ENCODE measurements at places on chromosomes 2 and 18.

GRCh38 chr2:201348758-201349157 lies 8.4 kb downstream of the FLACC1 start:
- no peak for DNase-seq

DNA sequence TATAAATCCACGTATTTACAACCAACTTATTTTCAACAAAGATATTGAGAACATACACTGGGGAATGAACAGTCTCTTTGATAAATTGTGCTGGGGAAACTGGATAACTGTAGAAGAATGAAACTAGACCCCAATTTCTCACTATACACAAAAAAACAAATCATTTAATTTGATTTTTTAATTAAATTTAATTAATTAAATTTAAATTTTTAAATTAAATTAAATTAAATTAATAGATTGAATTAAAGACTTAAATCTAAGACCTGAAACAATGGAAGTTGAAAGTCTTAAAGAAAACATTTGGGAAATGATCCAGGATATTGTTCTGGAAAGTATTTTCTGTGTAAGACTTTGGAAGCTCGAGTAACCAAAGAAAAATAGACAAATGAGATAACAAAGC lies 301.4 kb downstream of the GALNT13 start:
- DNase-seq: no peak

GRCh38 chr18:54392543-54393023 lies 34.9 kb downstream of the C18orf54 start:
- no peak for DNase-seq

- no peak for DNase-seq
These were observed 287.2 kb upstream of the GYPC start for GRCh38 chr2:126368758-126369157.

DNA sequence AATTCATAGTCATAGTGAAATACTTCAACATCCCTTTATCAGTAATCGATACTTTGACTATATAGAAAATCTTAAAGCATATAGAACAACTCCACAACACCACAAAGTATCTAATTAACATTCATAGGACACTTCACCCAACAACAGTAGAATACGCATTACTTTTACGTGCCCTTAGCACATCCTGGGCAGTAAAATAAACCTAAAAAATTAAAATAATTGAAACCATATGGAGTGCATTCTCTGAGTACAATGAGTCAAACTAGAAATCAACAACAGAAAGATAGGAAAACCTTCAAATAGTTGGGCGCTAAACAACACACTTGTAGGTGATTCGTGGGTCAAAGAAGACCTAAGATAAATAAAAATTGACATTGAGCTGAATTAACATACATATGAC lies 442.9 kb downstream of the SUCLG1 start:
- no peak for DNase-seq

- no peak for DNase-seq
These were observed 205.5 kb downstream of the FBXO15 start for GRCh38 chr18:73942081-73942625.

DNA sequence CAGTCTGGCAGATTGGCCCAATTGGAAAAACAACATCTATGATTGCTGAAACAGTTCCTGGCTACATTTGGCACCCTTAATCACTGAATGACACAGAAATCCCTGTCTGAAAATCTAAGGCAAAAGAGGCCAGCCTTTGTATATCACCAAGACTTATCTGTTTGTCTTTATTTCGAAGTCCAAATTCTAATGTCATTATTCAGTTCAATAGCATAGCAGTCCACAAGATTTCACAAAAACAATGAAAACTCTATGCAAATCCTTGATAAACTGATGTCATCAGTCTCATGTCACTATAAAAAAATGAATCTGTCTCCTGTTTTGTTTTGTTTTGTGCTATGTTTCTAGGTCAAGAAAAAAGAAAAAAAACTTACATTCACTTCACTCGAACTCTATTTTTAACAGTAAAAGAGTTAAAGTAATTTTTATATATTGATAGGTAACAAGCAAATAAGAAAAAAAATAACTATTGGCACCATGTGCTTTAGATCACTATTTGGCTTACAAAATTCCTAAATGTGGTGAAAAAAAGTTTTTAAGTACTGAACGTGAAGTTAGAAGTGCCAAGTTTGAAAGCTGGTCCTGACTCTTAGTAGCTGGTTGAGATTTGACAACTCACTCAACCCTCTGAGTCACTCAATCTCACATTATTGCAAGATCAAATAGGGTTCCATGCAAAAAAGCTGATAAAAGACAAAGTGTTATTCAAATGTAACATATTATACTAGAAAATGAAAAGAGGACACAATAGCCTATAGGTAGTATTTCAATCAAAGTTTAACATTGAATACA lies 359.3 kb downstream of the IRS1 start:
- DNase-seq: no peak

GRCh38 chr2:54708584-54709335 lies 14.7 kb upstream of the EML6 start:
- peak; percentile 69 for DNase-seq

- DNase-seq: no peak
These were observed 7.5 kb downstream of the PARD6G start for GRCh38 chr18:80239830-80240229.

GRCh38 chr2:130380096-130380934 lies 24.5 kb downstream of the PTPN18 start:
- DNase-seq: no peak

DNA sequence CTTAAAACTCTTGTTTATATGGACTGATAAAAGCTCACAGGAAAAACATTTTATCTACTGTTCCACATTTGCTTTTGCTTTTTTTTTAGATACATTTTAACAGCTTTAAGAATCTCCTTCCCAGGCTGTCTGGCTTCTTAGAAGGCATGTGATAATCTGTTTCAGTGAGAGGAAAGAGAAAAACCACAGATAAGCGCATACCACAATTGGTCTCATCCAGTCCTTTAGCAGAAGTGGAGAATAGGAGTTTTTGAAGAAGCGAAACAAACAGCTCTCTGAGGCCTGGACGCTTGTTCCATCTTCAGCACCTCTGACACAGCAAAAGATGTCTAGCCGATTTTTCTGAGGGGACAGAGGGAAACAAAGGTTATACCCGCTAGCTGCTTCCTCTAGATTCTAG lies 37.6 kb downstream of the RMC1 start:
- DNase-seq: no peak

DNA sequence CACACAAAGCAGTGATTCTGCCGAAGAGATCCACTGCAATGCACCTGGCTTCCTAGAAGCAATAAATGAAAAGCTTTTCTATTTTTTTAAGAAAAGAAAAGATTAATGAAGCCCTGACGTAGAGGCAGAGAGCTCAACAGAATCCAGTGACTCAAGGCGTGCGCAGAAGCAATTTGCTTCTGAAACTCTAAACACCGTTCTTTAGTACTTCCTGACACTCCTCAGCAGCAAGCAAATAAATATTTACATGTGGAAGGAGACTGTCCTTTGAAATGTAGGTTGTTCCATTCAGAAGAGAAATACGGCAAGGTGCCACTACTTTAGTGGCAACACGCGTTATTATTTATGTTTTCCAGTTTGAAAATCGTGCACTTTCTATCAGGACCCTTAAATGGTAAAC lies 126.2 kb upstream of the ZNF516 start:
- no peak for DNase-seq

DNA sequence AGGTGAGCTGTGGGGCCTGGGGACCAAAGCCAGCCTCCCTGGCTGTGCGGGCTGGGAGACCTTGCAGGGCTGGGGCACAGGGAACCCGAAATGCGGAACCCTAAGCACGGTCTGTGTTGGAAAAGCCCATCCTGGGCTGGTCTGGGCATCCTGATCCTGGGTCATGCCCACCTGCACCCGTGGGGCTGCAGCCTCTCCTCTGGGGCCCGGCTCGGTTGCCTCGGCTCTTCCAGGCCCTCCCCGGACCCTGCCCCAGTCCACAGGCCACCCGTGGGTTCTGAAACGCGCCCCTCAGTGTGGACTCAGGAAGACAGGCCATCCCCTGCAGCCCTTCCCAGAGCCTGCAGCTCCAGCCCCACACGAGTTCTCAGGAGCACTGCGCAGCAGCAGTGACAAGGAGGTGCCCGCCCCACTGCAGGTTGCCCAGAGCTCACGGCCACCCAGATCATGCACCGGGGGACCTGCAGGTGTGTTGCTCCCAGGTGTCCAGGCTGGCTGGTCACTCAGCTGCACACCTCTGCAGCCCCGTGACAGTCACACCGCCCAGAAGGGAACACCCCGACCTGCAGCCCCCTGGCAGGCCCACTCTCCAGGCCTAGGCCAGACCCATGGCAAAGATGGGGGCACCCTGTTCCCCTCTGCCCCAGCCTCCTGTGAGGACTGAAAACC lies 12.2 kb upstream of the NFATC1 start:
- no peak for DNase-seq

- no peak for DNase-seq
These were observed 106.8 kb upstream of the SERPINE2 start for GRCh38 chr2:224145751-224146355.

DNA sequence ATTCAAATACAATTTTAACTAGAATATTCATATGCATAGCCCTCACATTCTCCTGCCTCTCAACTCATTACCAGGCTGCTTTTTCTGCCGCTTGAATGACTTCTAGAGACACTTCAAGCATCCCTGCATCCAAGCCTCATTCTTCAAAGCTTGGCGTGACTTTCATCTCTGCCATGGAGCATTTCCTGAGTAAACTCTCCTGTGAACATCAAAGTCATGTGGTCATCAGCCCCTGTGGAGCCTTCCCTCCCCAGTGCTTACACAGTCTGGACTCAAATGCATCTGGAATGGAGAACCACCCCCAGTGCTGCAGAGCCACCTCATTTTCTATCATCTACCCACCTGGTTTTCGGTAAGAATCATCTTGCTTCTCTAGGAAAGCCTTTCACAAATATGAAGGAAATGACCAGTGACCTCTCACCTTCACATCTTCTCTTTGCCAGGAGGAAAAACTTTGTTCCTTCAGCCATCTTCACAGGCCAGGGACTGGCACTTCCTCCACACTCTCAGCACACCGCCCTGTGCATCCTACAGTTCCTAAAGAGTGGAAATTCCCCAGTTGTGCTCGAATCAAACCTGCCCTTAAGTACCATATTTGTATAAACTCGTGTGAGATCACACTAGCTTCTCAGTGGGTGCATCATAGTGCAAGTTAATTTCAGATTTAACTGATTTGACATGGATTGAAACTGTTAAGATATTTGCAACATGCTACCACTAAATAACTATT lies 116.4 kb downstream of the COL6A3 start:
- DNase-seq: no peak

GRCh38 chr2:39128919-39129391 lies 8.1 kb upstream of the SOS1 start:
- no peak for DNase-seq

DNA sequence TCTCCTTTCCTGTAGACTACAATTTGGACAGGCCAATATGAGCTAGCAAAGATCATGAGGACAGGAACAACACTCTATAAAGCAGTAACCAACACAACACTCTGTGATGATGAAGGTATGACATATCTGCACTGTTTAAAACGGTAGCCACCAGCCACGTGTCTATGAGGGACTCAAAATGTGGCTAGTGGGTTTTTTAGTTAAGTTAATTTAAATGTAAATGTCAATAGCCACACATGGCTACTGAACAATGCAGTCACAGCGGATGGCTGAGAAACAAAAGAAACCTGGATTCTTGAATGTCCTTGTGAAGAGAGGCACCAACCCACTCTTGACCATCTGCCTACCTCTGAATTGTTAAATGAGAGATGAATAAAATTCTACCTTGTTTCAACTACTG lies 33.9 kb downstream of the FANCL start:
- no peak for DNase-seq

GRCh38 chr2:154713675-154714074 lies 15.2 kb downstream of the KCNJ3 start:
- DNase-seq: no peak

- no peak for DNase-seq
These were observed 186.2 kb downstream of the SNTG2 start for GRCh38 chr2:1136846-1137245.

DNA sequence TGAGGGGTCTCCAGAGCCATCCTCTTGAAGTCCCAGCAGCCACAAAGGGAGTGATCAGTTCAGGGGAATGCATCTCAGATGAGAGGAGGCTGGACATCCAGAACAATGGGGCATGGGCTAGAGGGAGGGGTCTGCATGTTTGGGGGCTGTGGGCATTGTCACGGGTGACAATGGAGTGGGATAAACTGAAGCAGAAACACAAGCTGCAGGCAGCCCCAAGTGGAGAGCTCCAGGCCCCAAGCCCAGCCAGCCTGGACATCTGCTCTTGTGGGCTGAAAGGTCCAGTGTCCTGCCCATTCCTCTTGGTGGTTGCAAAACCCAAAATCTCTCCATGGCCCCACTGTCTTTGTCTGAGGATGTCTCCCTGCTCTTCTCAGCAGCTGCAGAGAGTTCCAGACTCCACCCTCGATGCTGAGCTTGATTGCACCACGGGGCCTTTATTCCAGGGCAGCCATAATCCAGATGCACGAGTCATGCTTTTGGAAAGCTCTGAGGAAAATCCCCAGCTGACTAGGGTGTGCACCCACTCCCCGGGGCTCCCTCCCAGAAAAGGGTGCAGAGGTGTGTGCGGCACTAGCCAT lies 149.4 kb downstream of the TNS1 start:
- no peak for DNase-seq

DNA sequence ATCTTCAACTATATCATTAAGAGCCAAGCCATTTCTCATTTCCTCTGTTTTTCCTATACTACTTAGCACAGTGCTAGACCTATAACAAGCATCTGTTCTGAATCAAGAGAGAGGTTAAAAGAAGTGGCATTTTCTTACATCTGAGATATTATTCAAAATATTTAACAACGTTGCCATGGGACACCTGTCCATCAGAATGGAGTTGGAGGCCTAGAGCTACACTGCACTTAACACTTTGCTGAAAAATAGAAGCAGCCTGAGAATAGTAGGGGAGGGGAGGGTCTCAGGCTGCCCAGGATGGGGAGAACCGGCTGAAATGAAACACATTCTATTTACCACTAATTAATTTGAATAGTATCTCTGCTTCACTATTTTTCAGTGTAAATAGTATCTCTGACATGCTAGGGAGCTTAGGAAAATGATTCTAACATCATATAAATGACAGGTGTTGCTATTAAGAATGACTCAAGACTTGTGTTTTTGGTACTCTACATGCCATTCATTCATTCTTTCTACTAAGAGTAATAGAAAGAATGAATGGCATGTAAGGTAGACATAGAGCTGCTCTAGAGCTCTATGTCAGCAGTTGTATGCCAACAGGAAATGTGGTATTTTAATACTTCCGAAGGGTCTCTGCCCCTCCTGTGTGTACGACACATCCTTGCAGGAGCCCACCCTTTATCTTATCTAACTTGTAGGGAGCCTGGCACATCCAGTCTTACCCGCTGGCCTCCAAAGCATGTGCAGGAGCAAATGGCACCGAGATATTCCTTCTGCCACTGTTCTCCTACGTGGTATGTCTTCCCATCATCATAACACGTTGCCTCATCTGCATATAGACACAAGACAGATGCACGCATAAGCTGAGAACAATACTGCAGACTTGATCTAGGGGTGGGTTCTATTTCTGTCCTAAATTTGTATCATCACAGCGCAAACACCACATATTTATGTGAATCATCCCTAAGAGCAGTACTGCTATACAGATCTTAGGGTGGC lies 52.6 kb downstream of the ATIC start:
- DNase-seq: no peak

- no peak for DNase-seq
These were observed 73.9 kb upstream of the TRIB2 start for GRCh38 chr2:12642859-12643258.

- DNase-seq: no peak
These were observed 116.4 kb upstream of the PPP1CB start for GRCh38 chr2:28635191-28635611.
